ENCODE measurements at places on chromosomes 3 and 15.

DNA sequence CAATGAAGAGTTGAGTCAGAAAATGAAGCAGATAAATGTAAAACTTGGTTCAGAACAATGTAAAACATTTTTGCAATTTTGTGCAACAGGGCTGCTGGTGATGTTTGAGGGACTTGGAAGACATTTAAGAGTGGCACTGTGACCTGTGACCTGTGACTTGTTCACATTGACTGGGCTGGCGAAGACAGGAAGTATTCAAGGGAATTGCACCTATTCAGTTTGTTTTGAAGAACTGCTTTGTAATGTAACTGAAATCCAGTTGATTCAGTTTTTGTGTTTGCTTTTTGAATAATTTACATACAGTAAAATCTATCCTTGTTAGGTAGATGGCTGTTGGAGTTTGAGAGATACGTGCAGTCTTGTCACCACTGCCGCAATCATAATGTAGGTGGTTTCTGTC is 35.4 kb downstream of the MCTP2 start:
- DNase-seq = no peak

GRCh38 chr3:196650740-196651311 is 11.3 kb downstream of the NRROS start:
- DNase-seq = peak; percentile 99

- peak; percentile 55 for DNase-seq
These were observed 279.1 kb upstream of the THRB start for GRCh38 chr3:24773798-24774197.

GRCh38 chr15:92014281-92015030 is 160.9 kb downstream of the SLCO3A1 start:
- DNase-seq = no peak

DNA sequence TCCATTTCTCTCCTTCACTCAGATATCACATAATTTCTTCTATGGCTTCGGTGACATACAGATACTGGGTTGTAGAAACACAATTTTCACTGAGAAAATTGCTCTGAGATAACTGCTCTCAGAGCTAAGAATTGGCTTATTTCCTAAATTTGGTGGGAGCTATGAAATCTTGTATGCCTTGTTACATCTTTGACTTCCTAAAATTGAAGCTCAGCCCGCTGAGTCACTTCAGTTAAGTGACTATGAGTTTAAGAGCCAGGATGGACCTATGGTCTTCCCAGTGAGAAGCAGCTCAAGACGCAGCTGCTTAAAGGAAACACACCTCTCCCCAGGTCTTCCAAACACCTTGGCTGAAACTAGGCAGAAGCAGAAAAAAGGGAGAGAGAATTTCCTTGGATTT is 56.4 kb downstream of the EFHB start:
- no peak for DNase-seq

- DNase-seq = no peak
These were observed 28.4 kb downstream of the PDE8A start for GRCh38 chr15:85010071-85010385.

- no peak for DNase-seq
These were observed 22.7 kb downstream of the ABI3BP start for GRCh38 chr3:100970477-100970990.

DNA sequence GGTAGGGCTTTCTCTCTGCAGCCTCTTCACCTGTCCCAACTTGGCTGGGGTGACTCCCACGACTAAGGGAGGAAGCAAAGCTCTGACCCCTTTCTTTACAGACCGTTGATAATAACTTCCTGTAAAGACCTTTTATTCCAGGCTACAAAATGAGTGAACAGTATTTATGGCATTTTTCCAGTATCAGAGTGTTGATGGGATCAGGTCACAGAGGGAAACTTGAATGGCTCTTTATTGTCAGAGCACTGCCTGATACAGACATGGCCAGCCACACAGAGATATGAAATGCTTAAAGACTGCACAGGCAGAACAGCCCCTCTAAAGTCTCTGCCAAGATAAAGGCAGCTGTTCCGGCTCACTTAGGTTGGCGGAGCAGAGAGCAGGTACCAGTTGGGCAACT is 1033.9 kb upstream of the NR2F2 start:
- no peak for DNase-seq

DNA sequence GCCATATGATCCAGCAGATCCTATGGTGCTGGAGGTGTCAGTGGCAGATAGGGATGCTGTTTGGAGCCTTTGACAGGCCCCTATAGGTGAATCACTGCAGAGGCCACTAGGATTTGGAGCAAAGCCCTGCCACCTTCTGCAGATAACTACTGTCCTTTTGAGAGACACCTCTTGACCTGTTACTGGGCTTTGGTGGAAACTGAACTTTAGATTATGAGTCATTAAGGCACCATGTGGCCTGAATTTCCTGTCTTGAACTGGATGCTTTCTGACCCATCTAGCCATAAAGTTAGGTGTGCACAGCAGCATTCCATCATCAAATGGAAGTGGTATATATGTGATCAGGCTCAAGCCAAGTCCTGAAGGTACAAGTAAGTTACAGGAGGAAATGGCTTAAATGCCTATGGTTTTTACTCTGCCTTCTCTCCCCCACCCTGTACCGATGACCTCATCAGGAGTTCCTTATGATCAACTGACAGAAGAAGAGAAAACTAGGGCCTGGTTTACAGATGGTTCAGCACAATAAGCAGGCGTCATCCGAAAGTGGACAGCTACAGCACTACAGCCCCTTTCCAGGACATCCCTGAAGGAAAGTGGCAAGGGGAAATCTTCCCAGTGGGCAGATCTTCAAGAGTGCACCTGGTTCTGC is 565.6 kb upstream of the AGTR1 start:
- DNase-seq = no peak

- DNase-seq = no peak
These were observed 3.1 kb downstream of the AAGAB start for GRCh38 chr15:67251318-67251717.

- no peak for DNase-seq
These were observed 125.4 kb downstream of the ULK4 start for GRCh38 chr3:41836360-41837134.

DNA sequence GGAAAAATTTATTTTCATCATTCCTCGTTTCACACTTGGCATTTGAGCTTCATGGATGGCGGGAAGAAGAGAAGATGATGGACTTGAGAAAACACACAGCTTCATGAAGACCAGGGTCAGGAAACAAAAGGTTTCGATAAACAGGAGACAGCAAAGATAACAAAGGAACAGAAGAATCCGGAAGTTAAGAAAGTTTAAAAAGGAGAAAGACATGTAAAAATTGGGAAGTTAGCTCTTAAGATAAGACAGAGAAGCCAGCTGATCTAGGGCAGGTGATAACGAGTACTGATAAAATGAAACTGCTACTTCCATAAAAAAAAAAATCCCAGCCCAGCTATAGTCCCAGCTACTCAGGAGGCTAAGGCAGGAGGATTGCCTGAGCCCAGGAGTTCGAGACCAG is 23.9 kb downstream of the IL5RA start:
- DNase-seq = no peak

- no peak for DNase-seq
These were observed 65.1 kb upstream of the KLF13 start for GRCh38 chr15:31261266-31262142.

DNA sequence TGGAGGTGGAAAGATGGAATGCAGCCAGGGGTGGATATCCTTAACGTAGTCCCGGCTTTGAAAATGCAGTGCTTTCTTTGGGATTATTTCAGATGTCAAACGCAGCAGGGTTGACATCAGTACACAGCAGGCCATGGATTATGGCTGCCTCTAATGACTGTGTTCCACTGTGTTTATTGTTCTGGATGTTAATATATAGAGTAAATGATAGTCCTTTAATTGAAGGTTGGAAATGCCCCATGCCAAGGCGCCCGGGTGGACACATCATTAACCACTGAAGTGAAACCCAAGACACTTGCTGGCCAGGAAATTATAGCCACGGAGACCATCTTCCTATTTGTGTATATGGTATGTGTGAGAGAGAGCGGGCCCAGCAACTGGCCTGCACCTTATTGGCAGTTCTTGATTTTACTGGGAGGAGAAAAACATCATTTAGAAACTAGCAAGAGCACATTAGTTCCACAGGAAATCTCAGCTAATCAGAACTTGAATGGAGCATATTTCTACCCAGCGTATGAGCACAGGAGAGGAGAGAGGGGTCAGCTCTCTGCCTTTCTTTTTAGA is 254.9 kb upstream of the RASGRP1 start:
- no peak for DNase-seq

DNA sequence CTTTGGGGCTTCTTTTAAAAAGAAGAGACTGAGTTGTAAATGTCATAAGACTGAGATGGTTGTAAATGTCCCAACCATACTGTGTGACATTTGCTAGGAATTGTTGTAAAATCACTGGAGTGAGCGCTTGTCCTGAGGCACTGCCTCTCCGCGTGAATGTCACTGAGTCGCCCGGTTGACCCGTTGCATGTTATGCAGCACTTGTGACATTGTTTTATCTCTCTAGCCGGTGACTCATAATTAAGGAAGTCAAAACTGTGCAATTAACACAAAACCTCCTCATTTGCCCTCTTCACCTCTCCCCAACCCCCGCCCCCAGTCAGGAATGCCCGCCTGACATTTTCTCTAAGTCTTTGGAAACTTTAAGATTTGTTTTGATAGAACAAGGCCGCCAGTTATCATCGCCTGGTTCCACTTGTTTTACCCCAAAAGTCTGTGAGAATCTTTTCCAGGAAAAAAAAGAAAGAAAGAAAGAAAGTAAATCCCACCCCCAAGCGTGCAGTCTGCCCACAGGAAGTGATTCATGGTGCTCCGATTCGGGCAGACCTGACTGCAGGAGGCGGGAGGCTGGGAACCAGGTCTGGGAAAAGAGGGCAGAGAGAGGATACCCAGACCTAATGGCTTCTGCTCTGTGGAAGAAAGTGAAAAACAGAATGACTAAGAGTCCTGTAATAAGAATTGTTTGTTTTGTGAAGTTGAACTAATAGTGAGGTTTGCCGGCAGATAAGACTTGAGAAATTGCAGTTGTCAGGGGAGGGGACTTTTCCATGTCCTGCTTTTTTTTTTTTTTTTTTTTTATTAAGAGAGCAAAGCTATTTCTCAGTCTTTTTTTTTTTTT is 84.8 kb downstream of the SMAD3 start:
- DNase-seq = peak; percentile 99

DNA sequence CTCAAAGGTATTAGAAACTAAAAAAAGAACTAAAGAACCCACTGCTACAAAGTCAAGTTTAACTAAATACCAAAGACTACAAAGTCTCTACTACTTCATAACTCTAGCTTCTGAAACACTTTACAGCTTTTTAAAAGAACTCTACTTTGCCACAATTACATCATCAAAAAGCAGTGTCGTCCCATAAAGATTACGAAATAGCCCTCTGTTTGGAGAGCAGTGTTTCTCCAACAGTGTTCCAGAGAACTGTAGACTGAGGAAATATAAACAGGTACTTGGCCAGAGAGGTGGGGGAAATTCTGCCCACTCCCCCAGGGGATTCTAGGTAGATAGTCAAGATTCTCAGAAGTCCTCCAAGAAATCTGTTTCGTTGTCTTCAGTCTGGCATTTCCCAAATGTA is 225.6 kb downstream of the PDZRN3 start:
- peak; percentile 40 for DNase-seq

GRCh38 chr3:56023546-56023945 is 444.7 kb downstream of the ERC2 start:
- DNase-seq = no peak

- DNase-seq = peak; percentile 70
These were observed 47.7 kb upstream of the DUT start for GRCh38 chr15:48283396-48284145.

- peak; percentile 58 for DNase-seq
These were observed 222.5 kb downstream of the SHQ1 start for GRCh38 chr3:72625602-72626337.

- DNase-seq = no peak
These were observed 24.3 kb upstream of the GCNT3 start for GRCh38 chr15:59587085-59587826.

DNA sequence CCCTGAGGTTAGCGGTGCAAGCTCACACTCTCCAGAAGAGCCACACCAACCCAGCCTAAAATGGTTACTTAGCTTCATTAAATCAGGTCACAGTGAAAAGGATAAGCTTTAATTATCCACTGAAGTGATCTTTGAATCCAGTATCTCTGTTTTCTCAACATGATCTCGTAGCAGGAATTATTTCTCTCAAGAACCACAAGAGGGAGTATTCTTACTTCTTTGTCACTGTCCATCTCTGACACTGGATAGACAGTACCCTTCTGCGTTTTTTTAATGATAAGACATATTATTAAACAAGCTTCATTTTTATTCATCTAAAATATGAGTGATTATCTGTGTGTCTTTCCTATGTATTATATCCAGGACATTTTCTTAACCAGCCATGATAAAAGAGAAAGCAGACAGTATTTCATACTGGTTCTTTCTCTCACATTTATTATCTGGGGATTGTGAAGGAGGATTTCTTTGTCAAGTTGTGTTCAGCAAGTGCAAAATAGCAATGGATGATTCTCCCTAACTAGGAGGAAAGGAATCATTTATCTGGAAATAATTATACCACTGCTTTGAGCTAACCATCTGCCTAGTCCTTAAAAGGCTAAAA is 105.4 kb upstream of the CCDC54 start:
- peak; percentile 56 for DNase-seq

GRCh38 chr3:22659651-22660475 is 543.3 kb upstream of the UBE2E2 start:
- no peak for DNase-seq

GRCh38 chr3:131988209-131988608 is 46.6 kb downstream of the CPNE4 start:
- no peak for DNase-seq

DNA sequence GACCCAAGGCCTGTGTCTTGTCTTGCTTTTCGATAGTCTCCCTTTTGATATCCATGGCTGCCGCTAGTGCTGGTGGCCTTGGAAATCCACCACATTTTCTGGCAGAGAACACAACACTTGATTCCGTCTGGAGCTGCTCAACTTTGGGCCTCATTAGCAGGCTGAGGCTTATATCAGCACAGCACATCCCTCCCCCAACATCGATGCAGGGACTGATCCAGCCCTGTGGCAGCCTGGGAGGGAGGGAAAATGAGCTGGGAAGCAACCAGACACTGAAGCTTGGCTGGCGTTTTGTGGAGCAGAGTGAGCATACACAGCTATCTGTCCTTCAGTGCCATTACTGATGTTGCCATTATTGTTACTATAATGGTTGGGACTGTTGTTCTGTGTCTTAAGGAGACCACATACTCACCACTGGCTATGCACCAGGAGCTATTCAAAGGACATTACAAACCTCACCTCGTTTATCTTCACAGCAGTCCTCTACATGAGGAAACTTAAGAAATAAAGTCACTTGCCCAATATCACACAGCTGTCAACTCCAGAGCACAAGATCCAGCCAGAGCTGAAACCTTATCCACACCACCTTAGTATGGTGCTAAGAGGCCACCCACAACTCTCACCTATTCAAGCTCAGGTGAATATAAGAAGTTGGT is 102.9 kb downstream of the SUCLG2 start:
- no peak for DNase-seq

GRCh38 chr3:152222327-152222726 is 46.4 kb upstream of the MBNL1 start:
- peak; percentile 89 for DNase-seq

GRCh38 chr15:97759363-97759762 is 201.1 kb upstream of the ARRDC4 start:
- no peak for DNase-seq

GRCh38 chr3:171458071-171458863 is 1.9 kb downstream of the TNIK start:
- DNase-seq = peak; percentile 20

Data from fibroblast of the aortic adventitia (primary cell).